SK-N-MC (cell line): ENCODE measurements at places on chromosomes 11 and 22.

DNA sequence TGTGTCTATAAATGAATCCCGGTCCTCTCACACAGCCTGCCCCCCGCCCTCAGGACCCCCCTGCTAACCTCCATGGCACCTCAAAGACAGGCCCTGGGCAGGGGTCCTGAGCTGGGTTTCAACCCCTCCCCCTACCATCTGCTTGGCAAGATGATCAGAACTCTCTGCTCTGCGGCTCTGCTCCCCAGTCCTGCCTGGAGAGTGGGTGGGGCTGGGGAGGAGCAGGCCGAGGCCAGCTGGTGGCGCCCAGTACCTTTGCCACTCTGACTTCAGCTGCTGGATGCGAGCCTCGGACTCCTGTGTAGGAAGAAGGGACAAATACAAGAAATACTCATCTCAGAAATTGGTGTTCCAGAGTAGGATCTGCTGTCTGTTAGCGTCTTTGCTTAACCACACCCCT, 15.0 kb downstream of the SUN2 start:
- DNase-seq, result no peak

DNA sequence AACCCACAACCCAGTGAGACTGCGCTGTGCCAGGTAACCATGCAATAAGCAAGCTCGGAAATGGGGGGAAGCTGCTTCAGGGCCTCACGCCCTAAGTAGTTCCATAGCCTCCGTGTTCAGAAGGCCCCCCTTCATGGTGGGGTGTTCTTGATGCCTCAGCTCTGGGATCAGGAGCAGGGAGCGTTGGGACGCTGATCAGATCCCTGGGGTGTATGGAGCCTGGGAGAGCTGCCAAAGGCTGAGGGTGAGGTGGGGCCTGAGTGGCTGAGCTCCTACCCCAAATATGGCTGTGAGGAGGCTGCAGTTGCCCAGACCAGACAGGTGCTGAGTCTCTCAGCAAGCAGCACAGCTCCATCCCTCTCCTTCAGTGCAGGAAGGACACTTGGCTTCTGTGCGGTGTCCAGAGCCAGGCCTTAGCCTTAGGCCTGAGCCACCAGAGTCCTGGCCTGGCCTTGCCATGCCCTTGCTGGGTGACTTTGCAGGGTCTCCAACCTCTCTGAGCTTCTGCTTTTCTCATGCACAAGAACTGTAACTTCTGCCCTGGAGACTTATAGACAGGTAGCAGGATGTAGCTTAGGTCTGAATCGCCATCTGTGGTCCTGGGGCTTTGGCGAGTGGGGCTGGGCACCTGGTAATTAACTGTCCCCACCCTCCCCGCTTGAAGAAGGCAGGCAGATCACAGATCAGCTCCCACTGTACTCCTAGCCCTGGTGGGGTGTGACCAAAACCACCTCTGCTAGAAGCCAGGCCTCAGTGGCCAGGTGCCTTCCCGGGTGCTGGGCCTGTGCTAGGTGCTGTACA, 5.3 kb downstream of the MMP11 start:
- DNase-seq, result no peak

- DNase-seq, result no peak
Measured at GRCh38 chr11:65892661-65893317, 2.3 kb downstream of the CCDC85B start.

GRCh38 chr11:58573451-58574104, 2.1 kb downstream of the LPXN start:
- DNase-seq, result no peak

DNA sequence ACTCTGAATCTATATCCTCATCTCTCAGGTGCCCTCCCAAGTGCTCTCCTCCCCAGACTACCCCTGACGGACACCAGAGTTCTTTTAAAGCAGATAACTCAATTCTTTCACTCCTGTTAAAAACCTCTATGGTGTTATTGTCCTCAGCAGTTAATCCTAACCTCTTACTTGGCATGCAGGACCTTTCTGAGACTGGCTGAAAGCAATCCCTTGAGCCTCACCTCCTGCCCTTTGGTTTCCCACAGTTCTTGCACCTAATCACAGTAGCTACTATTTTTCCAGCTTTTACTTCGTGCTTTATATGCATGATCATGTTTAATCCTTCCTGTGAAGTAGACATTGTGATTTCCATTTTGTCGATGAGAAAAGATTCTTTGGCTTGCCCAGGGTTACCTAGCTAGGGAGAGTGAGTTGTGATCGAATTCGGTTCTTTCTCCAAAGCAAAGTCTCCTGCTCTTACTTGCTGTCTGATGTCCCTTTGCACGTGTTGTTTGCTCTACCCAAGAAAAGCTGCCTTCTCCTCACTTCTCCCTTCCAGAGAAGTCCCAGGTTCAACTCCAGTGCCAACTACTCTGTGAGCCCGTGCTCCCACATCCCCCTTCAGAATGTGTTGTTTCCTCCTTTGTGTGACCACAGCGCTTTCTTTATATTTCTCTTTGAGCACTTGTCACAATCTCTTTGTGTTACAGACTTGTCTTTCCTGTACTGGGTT, 2.1 kb downstream of the UBE2L3 start:
- no peak for DNase-seq

GRCh38 chr22:38419121-38419857, 35.7 kb downstream of the KCNJ4 start:
- no peak for DNase-seq

DNA sequence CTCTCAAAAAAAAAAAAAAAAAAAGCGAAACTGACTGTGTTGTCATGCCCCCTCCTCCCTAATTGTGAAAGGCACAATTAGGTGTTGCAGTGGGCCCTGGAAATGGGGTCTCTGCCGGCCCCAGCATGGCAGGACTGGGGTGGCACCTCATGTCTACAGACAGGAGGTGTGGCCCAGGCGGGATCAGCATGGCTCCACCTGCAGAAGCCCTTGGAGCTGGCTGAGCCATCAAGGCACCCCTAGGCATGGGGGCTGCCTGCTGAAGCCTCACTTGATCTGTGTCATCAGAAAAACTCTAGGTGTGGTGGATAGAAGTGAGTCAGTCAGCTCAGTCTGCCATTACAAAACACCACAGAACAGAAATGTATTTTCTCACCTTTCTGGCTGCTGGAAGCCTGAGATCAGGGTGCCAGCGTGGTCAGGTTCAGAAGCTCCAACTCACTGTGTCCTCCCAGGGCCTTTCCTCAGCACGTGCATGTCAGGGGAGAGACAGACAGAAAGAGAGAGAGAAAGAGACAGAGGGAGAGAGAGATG, 10.1 kb upstream of the B4GALNT4 start:
- no peak for DNase-seq

- no peak for DNase-seq
Measured at GRCh38 chr11:22416462-22416861, 78.3 kb downstream of the SLC17A6 start.

DNA sequence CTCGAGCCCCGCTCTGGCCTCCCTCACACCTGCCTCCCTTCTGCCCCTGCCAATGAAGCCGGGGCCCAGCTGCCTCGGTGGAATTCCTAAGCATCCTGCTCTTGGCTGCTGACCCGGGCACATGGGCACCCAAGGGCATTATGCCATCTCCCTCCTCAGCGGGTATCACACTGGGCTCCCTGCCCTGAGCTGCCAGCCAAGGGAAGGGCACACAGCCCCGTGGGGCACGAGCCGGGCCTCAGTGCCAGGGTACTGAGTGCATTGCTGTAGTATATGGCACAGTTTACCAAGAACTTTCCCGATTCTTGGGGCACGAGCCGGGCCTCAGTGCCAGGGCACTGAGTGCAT, 43.8 kb upstream of the JAM3 start:
- no peak for DNase-seq

- no peak for DNase-seq
Measured at GRCh38 chr22:33192156-33192555, 134.0 kb upstream of the SYN3 start.

DNA sequence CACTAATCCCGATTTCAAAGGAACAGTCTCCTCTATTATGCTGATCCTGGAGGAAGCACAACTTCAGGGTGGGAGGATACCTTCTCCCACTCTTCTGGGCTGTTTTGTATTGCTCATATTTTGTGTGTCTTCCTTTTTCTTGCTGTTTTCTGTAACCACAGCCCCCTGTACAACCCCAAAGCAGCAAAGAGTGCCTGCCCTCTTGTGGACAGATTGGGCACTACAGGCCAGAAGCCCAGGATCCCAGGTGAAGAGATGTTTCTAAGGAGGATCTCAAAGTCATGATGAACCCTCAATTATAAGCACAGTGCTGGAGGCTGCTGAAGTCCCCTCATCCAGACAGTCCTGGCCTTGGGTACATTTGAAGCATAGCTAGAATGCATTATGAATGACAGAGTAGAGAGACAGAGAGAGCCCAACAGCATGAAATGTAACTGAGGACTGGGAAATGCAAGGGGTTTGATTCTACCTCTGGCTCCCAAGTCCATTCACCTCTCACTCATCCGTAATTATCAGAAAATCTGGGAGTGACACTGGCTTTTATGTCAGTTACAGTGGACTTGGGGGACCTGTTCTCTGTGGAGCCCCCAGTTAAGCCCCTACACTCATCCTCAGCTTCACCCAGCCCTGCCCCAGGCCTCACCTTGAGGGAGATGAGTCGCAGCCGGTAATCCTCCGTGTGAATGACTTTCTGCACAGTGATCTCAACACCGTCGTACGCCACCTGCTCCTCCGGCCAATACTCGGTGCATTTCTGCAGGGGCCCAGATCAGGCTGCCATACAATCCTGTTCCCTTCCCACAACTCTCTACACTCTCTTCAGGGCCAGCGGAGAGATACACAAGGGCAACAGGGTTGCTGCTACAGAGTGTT, 6.2 kb upstream of the IGSF22 start:
- no peak for DNase-seq

DNA sequence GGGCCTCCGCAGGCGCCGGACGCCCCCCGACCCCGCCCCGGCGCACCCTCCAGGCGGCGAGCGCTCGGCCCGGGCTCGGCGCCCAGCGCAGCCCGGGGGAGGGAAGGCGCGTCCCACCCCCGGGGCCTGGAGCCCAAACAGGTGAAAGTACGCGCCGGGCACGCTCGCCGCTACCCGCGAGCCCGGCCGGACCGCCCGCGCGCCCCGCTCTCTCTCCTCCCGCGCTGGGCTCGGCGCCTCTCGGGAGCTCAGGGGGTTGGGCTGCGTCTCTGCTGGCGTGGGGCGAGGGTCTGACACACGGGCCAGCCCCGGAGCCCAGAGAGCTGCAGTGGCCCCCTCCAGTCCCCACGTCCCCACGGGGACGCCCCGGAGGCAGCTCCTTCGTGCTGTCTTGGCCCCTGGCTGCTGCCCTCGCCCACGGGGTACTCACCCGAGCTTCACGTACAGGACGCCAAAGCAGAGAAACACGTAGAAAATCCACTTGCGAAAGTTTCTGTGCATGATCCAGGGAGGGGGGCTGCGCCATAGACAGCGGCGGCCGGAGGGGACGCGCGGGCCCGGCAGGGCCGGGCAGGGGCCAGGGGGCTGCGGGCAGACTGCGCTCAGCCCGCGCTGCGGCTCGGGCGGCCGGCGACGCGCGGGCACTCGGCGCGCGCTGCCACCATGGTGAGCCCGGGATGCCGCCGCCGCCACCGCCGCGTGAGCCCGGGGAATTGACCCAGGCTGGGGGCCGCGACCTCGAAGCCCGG, 534 bp downstream of the WNT7B start:
- no peak for DNase-seq

DNA sequence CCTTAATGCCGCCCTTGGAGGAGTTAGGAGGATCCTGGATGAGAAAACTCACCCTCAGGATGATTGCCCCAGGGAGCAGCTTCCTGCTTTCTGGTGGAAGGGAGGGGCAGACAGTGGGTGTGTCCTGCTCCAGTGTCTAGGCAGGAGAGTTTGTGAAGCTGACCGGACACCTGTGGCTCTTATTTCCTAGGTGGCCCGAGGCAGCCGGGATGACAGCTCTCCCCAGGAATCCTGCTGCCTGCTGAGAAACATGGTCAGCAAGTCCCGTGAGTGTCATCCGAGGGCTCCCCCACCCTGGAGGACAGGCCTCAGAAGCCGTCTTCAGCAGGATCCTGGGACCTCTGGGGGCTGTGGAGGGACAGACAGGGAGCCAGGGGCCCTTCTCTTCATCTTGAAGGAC, 50.4 kb downstream of the ST3GAL4 start:
- DNase-seq, result no peak

GRCh38 chr11:120169981-120170698, 32.2 kb upstream of the TRIM29 start:
- DNase-seq, result no peak

DNA sequence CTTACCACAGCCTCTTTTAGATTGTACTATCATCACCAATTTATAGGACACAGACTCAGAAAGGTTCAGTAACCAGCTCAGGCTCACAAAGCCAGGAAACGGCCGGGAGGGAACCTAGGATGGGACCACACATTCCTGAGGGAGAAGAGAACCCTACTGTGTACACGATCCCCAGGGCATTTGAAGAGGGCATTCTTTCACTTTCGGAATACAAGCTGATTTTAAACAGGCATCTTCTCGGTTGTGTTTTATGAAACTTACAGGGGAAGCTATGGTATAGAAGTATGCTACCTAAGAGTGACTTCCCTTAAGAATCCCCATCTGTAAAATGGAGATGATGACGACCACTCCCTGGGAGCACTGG, 19.0 kb downstream of the SMCO4 start:
- DNase-seq, result no peak

DNA sequence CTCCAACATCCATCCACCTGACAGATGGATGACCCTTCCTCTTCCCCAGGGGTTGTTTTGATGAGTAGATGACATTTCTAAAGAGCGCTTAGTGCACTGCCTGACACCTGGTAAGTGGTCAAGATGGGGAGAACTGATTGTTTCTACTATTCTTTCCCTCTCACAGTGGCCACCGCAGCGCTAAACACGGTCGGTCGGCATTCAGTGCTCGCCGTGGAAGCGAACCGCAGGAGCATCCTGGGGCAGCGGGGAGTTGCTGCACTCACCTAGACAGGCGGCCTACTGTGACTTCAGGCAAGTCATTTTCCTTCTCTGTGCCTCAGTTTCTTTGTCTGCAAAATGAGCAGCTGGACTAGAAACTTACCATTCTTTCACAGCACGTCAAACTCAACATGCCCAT, 5.0 kb upstream of the BEST1 start:
- no peak for DNase-seq
